ENCODE measurements at places on chromosomes 11 and 22.

DNA sequence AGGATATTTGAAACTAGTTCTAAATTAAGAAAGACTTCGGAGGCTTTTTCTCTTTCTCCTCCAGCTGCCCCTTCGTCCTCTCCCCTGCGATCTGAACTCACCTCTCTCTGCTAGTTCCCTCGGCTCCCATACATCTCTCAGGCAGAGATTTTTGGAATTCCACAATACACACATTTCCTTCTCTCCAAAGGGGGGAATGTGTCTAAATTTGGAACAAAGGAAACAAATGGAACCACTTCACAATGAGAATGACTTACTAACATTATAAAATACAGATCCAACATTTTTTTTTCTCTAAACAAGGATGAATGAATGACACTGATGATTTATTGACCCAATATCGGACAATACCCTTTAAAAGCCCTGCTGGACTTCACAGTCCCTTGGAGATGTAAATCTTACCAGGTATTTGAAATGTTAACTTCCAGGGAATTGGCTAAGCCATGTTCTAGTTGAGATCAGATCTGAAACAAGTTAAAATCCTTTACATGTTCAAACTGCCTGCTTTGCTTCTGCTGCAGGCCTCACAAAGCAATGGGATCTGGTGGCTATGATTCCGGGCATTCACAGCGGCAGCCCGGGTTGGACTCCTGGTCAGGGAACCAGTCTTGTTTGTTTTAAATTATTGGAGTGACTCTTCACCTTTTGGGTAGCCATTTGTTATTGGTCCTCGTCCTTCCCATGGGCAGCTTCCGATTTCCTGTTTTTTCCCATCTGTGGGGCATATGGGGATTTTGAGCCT, 20.5 kb upstream of the GSTP1 start:
- no peak for DNase-seq

DNA sequence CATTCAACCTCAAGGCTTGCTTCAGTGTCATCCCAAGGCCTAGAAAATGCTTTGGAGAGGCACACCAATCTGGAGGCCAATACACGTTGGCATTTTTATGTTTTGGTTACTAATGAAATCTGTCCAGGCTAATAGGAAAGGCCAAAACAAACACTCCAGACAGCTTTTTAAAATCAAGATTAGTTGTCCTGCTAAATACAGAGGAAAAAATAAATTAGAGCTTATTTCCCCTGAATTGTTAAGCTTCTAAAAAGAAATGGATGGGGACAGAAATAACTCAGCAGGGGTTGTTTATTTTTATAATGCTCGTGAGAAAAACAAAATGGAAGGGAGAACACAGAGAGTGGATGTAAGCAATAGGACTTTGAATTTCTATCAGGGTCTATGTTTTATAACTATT, 438.5 kb upstream of the LRRC4C start:
- no peak for DNase-seq

DNA sequence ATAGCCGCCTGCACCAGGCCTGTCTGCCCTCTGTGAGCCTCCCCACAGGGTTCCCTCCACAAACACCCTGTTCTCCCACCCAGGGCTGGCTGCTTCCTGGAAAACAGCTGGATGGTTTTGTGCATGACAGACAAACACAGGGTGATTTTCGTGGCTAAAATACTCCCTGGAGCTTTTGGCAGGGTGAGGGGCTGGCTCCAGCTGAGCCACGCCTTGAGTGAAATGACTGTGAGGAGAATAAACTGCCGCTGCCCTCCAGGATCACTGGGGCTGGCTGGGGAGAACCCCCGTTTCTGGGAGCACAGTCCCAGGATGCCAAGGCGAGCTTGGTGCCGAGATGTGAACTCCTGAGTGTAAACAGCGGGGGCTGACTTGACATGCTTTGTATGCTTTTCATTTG, 20.3 kb upstream of the PPP6R3 start:
- no peak for DNase-seq

GRCh38 chr11:31823644-31824331, 12.7 kb upstream of the PAX6 start:
- DNase-seq, result no peak

DNA sequence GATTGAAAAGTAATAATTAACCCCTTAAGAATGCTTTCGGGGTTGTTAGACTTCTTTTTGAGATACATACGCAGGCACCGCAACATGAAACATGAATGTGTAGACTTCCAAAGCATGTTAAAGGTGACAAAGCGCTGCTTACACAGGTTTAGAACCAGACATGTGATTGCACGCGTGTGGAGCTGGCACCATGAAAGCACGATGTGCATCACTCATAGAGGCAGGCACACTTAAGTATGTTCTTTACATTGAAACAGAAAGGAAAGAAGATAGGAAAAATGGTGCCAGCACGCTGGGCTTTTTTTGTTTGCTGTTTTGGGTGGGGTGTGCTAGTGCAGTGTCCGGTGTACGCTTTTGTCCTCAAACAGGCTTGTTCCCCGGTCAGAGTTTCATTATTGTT, 83.6 kb upstream of the PPARA start:
- no peak for DNase-seq

- DNase-seq, result no peak
Measured at GRCh38 chr22:23181721-23182308, 1.5 kb downstream of the BCR start.

DNA sequence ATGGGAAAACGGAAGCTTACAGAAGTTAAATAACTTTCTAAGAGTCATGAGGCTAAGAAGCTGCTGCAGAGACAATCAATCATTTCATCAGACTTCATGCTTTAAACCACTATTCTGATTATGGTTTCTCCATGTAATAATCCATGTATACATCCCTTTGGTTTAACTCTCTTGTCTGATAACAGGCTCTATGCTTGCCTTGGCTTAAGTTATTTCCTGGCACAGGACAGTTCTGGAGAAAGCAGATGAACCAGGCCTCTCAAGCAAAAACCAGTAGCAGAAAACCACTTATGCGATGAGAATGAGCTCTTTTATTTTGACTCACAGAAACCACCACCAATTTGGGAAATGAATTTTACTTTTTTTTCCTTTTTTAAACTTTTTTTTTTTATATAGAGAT, 6.5 kb upstream of the PCF11 start:
- DNase-seq, result no peak

- no peak for DNase-seq
Measured at GRCh38 chr22:25410849-25411248, 153.6 kb upstream of the GRK3 start.

GRCh38 chr11:117459979-117460300, 132.3 kb downstream of the CEP164 start:
- no peak for DNase-seq

- DNase-seq, result no peak
Measured at GRCh38 chr22:49601614-49602321, 225.9 kb downstream of the BRD1 start.

- no peak for DNase-seq
Measured at GRCh38 chr11:63945477-63946163, 6.8 kb downstream of the NAA40 start.

- no peak for DNase-seq
Measured at GRCh38 chr11:46285173-46285572, 7.7 kb downstream of the CREB3L1 start.

GRCh38 chr22:23147617-23148387, 2.5 kb downstream of the RAB36 start:
- no peak for DNase-seq

- DNase-seq, result no peak
Measured at GRCh38 chr11:91365986-91366585, 858.5 kb upstream of the FAT3 start.

GRCh38 chr11:77502346-77502905, 28.5 kb upstream of the PAK1 start:
- no peak for DNase-seq

DNA sequence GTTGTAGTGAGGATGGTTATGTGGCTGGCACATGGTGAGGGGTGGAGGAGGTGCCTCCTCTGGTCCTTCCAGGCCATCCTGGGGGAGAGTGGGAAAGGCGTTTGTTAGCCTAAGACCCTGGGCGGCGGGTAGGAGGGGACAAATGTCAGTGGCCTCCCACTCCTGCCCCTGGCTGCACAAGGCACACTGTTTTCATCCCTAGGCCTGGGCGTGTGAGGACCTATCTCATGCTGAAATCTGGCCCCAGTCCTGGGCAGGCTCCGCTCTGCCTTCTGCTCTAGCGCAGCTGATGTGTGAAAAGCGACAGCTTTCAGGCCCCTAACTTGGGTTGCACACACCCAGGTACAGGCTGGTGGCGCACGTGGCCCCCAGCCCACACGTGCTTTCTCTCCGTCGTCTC, 32.1 kb downstream of the DAGLA start:
- DNase-seq, result no peak
